ENCODE measurements at places on chromosomes 7 and 10.

GRCh38 chr10:60767424-60767823, 10.9 kb upstream of the CDK1 start:
- DNase-seq = no peak

GRCh38 chr10:95755511-95756004, 405 bp upstream of the ENTPD1 start:
- no peak for DNase-seq

DNA sequence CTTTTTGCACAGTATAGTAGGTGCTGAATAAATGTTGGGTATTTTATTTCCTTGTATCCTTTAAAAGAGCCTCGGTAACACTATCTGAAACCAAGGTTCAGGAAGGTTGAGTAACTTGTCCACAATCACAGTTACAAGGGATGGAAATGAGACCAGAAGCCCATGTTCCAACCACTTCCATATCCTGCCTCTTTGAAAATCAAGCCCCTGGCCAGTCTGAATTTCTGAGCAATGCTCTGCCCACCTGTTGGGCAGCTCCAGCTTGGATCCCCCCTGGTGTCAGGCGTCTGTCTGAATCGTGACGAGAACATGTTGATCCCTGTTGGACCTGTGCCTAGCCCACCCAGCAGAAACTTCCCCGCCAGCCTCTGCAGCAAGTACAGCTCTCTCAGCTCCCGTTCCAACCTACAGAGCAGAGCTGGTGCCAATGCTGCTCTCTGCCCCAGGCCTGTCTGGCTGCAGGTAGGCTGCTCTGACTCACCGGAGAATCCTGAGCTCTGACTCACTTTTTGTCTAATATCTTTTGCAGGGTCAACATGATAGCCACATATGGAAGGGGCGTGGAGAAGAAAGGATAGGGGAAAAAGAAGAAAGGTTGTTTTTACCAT, 595.5 kb downstream of the INHBA start:
- DNase-seq = no peak

DNA sequence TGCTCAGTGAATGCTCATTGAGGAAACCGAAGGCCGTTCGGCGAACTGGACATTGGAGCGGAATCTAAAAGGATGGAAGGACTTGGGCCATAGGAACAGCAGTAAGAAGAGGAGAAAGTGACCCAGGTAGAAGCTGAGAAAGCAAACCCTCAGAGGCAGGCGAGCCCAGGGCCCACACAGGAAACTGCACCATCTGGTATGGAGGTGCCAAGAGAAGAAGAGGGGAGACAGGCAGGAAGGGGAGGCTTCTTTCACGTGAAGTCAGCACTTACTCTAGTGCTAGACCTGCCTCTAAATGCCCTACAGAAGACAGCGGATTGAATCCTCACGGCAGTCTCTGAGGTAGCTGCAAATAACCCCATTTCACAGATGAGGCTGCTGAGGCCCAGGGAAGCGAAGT, 10.2 kb upstream of the CRHR2 start:
- DNase-seq = no peak
